ENCODE measurements at places on chromosomes 1 and 21.
A peak's percentile ranks its signal among the peaks of the same experiment; 100 is the strongest.

- DNase-seq, result no peak
Observed at GRCh38 chr1:60036856-60037460, 36.6 kb downstream of the C1orf87 start.

DNA sequence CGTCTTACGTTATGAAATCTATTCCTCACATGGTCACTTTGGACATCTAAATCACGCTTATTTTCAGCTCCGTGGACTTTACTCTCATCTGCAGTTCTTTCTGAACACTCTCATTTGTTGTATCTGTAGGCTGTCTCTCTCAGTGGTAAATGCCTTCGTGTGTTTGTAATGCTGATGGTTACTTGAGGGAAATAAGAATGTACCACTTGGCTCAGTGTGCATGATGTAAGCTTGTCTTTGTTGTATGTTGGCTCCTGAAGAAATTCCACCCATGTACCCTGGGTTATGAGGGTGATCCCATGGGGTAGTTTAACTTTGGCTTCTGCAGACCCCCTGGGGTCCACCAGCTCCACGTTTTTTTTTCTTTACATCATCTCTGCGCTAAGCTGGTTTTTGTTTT, 378.4 kb downstream of the SETD4 start:
- DNase-seq, result peak; percentile 30

- no peak for DNase-seq
Observed at GRCh38 chr1:16061266-16061665, 12.2 kb downstream of the FAM131C start.

- DNase-seq, result peak; percentile 33
Observed at GRCh38 chr1:26754086-26754874, 33.5 kb upstream of the PIGV start.

DNA sequence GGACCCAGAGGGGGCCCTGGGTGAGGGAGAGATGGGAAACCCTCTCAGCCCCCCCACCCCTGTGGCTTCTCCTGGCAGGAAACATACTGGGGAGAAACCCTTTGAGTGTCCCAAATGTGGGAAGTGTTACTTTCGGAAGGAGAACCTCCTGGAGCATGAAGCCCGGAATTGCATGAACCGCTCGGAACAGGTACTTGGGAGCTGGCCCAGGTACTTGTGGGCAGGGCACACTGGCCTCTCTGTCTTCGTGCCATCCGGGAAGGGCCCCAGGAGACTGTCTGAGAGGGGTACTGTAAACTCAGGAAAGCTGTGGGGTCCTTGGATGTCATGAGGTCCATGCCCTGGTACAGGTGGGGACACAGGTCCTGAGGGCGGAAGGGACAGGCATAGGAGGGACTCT, 6.0 kb downstream of the ZBTB48 start:
- DNase-seq, result no peak

GRCh38 chr1:228093050-228093906, 9.8 kb downstream of the C1orf35 start:
- DNase-seq, result no peak

DNA sequence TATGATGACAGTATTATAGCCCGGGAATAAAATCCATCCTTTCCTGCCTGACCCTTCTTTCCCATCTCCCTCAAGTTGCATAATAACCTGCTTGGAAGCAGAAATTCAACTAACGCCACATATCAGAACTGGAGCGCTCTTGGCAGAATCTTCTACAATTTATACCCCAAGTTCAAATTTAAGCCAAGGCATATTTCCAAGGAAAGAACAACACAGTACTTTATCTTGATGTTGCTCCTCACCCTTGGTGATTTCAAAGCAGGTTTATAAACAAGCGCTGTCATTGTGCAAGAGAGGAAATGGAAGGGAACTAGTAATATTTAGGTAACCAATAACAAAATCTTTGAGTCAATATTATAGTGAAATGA, 38.0 kb upstream of the PTGFRN start:
- no peak for DNase-seq

- peak; percentile 94 for DNase-seq
Observed at GRCh38 chr1:67840449-67840848, 7.2 kb upstream of the GNG12 start.

- DNase-seq, result peak; percentile 96
Observed at GRCh38 chr1:210293171-210293607, 35.5 kb upstream of the HHAT start.

DNA sequence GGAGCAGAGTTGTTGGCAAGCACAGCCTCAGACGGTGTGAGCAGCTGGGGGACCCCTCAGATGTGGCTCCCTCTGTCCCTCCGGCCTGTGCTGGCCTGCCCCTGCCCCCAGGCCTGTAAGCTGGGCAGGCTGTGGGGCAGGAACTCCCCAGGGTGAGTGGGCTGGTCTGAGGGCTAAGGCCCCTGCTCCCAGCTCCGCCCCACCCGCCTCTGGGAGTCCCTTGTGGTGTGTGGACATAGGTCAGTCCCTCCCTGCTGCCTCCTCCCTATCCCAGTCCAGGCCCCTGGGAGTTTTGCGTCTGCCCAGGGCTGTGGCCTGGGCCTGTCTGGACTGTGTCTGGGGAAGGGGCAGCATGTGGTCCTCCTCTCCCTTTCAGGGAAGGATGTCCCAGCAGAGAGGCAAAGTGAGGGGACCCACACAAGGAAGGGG, 3.6 kb upstream of the VWA1 start:
- DNase-seq, result peak; percentile 41

DNA sequence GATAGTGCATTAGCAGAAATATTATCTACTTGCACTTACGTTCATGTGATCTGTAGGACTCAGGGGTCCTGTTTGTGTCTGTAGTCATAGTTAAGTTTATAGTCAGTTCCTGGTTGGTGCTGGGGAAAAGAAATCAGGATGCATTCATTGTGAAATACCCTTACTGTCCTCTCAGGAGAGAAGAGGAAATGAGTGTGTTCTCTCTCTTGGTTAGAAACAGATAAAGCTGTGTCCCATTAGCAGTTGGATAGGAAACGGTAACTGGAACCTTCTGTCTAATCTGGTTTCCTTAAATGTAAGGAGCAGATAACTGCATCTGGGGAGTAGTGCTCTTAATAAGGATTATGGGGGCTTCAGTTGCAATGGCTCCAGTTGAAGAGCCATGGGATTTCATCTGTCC, 8.9 kb downstream of the SDCCAG8 start:
- DNase-seq, result peak; percentile 67

DNA sequence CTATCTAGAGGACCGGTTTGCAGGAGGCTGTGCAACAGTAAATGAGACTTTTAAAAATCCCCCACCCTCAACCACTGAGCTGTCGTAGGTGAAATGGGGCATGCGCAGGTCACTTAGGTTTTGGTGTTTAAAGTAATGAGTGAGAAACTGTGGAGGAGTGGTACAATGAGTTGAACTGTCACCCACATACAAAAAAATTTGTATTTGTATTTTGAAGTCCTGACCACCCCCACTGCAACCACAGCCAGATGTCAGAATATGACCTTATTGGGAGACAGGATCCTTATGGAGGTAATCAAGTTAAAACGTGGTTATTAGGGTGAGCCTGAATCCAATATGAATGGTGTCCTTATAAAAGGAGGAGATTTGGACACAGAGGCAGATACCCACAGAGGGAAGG, 1.6 kb upstream of the IRF6 start:
- no peak for DNase-seq
